Iris pigment epithelial cell (primary cell): ENCODE measurements at places on chromosomes 5 and 9.

- DNase-seq: peak; percentile 73
Measured at GRCh38 chr9:127612939-127613582, 984 bp downstream of the STXBP1 start.

DNA sequence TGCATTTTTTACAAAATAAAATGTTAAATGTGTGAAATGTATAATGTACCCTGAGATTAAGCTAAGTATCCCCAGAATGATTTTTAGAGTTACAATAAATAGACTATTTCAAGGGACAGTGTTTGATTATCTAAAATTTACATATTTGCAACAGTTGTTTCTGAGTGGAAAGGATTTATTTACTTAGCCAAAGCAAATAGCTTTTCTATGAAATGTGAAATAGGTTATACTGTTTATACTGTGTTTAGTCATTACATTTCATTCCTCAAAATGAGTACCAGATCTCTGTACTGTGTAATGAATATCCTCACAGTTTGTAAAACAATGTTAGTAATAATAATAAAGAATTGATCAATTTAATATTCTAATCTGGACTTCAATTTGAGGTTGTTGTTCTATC lies 1019.0 kb downstream of the NR2F1-AS1 start:
- DNase-seq: peak; percentile 7

GRCh38 chr5:2841208-2841607 lies 89.7 kb upstream of the IRX2 start:
- no peak for DNase-seq

GRCh38 chr9:71761938-71762353 lies 6.4 kb downstream of the CEMIP2 start:
- no peak for DNase-seq

GRCh38 chr5:50824109-50824508 lies 157.7 kb downstream of the PARP8 start:
- DNase-seq: no peak

GRCh38 chr5:171421331-171422262 lies 2.1 kb downstream of the FGF18 start:
- no peak for DNase-seq

DNA sequence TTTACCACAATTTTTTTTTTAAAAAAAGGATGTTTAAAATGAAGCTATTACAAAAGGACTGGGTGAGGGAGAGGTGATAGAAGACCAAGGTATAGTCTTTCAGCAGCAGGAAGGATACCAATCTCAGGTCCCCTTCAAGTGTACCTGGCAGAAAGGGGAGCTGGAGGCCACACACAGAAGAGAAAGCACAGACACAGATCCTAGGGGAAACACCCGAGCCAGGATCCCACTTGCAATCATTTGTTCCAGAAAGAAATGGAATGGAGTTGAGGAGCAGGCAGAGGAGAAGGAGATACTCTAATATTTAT lies 5.6 kb downstream of the GNPDA1 start:
- DNase-seq: no peak

DNA sequence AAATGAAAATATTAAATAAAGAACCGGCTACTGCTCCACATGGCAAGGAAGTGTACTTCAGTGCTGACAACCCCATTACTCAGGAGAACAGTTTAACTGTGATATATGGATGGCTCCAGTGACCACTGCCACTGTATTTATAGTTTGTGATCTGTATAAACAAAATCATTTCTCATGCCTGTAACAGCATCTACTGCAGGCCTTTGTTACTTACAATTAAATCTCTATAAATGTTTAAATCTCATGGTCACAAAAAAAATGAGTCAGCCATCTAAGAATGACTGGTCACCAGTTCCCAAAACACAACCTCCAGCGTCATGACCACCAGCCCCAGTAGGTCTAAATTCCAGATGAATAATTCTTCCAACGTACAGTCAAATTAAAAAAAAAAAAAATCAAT lies 24.6 kb downstream of the SERINC5 start:
- DNase-seq: peak; percentile 59

- DNase-seq: no peak
Measured at GRCh38 chr9:34983209-34983608, 6.3 kb upstream of the DNAJB5 start.

DNA sequence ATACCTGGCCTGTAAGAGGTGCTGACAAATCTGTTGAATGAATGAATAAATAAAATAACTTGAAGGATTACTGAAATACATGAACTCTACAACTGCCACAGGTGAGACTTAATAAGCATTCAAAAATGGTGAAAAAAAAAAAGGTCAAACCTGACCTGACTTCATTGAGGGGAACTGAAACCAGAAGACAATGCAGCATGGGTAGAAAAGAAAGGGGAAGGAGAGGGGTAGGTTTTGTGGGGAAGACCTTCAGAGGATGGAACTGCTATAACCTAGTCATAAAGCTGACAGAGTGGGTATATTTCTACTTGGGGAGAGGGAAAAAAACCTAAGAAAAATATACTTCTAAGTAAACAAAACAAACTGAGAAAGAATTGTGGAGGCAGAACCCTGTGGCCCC lies 56.6 kb downstream of the RASEF start:
- DNase-seq: no peak
